ENCODE measurements at places on chromosomes 4 and X. TPM values are rescaled to one million over a fixed set of nuclear protein-coding genes. Genes with fewer than 3 reads are reported as not detected.

SHROOM3 gene
- not detected for total RNA-seq

MAGEB1 gene
- total RNA-seq, result not detected

FAAH2 gene
- 2.4 TPM for total RNA-seq

ART3 gene
- not detected for total RNA-seq

IRS4 gene
- not detected for total RNA-seq

- DNase-seq, result no peak
These were observed 763.8 kb upstream of the AADAT start for GRCh38 chr4:170853422-170854021.

- DNase-seq, result no peak
These were observed 165.3 kb downstream of the GLRA2 start for GRCh38 chrX:14694611-14695010.

GRCh38 chr4:148089624-148090023 is 352.6 kb downstream of the NR3C2 start:
- no peak for DNase-seq

GRCh38 chr4:20621476-20621875 is 78.8 kb upstream of the PACRGL start:
- no peak for DNase-seq

GRCh38 chrX:134999469-134999868 is 8.7 kb downstream of the SMIM10 start:
- DNase-seq, result peak; percentile 5

- DNase-seq, result no peak
These were observed 205.1 kb upstream of the EMCN start for GRCh38 chr4:100722866-100723459.

- DNase-seq, result no peak
These were observed 939.8 kb downstream of the GLUD2 start for GRCh38 chrX:121987163-121987562.

DNA sequence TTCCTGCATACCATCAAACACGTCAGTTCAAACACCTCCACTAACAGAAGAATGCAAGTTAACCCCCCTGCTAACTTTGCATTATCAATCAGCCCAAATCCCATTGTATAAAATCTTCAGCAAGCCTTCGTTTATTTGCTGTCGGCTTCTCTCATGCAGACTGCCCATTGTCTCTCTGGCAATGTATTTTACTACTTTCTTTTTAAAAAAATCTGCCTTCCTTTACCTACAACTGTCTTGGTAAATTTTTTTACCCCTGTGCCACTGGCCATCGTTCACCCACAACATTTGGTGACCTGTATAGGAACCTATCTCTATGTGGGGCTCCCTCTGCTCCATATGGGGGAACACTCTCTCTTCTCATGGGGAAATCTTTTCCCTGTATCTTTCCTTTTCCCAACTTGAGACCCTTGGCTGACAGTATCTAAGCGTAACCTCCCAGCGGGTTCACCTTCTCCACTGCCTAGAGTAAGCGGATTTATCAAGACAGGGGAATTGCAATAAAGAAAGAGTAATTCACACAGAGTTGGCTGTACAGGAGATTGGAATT is 244.6 kb downstream of the CPXCR1 start:
- DNase-seq, result no peak

GRCh38 chr4:17066236-17066635 is 167.8 kb upstream of the LDB2 start:
- no peak for DNase-seq

Data from CD8-positive, alpha-beta memory T cell (primary cell).